ENCODE measurements at places on chromosomes 7 and 10.

GRCh38 chr10:77768039-77768438 is 130.4 kb upstream of the KCNMA1 start:
- no peak for DNase-seq

- no peak for DNase-seq
Measured at GRCh38 chr10:99828464-99828863, 46.0 kb downstream of the ABCC2 start.

GRCh38 chr7:92253251-92253650 is 7.5 kb downstream of the ANKIB1 start:
- DNase-seq = no peak

- no peak for DNase-seq
Measured at GRCh38 chr7:141161550-141162535, 88.0 kb downstream of the TMEM178B start.

DNA sequence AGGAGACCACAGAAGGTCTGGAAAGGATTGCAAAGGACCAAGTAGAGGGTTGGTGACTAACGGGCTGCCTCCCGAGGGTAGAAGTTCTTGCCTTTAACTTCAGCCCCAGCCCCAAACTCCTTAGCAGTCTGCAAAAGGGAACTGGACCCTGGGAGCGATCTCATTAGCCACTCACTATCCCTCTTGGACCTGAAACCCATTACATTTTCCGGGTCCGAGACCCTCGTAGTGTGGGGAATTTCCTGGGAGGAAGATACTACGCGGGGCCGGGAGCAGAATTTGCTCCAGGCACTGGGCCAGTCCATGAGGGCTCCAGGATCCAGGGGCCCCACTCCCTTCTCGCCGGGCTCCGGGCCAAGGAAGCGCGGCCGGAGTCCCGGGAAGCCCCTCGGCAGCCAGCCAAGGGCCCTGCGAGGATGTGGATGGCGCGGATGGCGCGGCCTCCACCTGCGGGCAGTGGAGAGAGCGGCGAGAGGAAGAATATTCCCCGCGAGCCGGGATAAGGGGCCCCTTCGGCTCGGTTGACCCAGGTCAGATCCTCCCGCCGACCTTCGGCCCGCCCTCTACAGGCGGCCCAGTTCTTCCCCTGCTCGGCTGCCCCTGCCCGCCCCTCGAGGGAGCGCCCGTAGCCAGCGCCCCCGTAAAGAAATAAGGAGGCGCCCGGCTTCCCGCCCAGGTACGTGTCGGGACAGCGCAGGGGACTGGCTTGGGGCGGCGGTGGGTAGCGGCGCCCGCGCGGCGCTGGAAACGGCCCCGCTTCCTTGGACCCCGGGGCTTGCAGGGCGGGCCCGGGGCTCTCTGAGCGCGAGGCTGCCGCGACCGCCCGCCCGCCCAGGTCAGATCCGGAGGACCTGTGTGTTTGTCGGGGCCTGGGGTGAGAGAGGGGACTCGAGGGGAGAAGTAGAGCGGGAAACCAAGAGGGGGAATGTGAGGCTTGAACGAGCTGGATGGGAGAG is at the start of gene MYO3A:
MYO3A (plus strand) TSS at position 577 of the 956 bp plus-strand sequence. CDS start 17,882 bp downstream, outside the sequence.
- no peak for DNase-seq

DNA sequence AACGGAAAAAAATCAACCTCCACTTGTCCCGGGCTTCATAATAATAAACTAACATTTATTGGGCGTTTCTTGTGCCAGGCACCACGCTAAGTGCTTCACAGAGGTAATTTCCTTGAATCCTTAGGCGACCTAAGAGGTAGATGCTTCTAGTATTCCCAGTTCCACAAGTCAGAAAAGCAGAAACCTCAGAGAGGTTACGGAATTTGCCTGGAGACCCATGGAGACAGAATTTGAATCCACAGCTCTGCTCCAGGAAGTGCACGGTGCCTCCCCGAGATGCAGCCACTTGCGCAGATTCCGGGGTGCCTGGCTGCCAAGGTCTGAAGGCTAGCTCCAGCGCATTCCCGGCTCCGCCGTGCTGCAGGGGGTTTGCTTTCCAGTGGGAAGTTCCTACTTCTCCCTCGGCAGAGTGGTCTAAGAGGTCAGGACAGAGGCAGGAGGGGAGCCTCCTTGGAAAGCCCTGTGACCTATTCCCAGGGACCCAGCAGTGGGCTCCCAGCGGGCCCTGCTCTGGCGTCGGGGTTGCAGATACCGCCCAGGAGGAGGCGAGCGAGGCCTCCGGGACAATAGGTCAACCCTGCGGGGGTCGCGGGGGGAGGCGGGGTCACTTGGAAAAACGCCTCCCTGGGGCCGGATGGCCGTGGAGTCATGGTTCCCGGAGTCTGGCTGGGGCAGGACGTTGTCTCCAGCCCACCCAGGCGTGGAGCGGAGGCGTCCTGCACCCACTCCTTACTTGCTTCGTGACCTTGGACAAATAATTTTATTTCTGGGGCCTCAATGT is 10.1 kb upstream of the NKX2-3 start:
- DNase-seq = no peak

DNA sequence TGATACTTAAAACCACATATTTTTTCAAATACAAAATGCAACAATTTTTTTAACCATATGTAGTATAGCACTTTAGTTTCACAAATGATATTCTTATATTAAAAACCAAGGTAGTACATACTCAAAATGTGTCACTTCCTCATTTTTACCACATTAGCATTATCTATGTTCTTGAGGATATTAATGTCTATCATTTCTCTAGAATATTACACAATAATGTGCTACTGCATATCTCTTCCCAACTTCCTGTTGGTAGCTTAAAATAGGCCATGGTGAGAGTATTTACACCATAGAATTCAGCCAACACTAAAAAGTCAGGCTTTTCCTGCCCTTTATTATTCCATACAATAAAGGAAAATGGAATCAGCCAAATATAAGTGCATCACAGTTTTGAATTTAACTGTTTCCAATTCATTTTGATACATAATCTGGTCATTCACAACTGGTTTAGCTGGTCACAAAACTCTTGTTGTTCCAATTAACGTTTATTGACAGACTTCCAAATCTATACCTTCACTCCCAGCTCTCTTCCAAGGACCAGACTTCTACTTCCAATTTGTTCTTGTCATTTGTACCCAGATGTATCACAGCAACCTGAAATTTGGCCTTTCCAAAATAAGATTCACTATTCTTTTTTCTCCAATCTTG is 20.0 kb upstream of the LRRC17 start:
- no peak for DNase-seq

DNA sequence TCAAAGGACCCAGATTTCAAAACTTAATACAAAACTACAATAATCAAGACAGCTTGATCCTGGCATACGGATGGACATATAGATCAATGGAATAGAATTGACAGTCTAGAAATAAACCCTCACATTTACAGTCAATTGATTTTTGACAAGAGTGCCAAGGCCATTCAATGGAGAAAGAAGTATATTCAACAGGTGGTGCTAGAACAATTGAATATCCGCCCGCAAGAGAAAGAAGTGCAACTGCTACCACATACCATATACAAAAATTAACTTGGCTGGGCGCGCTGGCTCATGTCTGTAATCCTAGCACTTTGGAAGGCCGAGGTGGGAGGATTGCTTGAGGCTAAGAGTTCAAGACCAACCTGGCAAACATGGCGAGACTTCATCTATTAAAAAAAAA is 23.2 kb upstream of the CCL24 start:
- no peak for DNase-seq

GRCh38 chr7:99380823-99381663 is 6.5 kb downstream of the ARPC1B start:
- no peak for DNase-seq

DNA sequence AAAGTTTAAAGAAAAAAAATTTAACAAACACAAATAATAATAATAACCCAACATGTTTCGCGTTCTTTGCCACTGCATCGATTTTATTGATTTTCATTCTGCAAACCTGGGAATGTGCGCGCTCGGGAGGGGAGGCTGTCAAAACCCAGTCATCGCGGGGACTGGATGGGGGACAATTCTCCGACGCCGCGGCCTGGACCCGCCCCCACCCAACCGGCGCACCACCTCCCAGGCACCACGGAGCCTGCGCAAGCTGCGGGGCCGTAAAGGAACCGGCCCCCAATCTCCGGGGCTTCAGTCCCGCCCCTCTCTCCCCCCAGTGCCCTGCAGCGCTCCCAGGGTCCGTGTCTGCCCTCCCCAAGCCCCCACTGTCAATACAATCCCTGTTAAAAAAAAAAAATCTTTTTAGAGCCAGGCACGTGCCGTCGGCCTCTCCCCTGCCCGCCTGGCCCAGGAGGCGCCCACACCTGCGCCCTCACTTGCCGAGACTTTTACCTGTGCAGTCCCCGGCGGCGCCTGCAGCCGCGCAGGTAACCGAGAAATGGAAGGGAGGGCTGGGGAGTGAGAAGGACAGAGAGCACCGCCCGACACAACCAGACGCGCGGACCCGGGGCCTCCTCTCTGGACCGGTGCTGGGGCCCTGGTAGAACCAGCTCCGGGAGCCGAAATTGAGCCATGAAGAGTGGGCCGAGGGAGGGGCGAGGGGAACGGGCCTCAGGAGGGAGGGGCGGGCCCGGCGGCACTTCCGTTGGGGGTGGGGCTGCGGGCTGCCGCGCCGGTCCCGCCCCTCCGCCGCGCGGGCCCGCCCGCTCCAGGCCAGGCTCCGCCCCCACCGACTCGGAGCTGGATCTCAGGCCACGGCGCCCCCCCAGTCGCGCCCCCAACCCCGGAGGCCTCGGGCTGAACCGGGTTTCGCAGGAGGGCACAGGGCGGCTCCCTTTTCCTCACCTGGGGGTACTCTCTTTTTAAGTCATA is 7.6 kb upstream of the ZNF503 start:
- no peak for DNase-seq

GRCh38 chr10:122643931-122644534 is 55.6 kb downstream of the C10orf120 start:
- no peak for DNase-seq

GRCh38 chr10:45239642-45240041 is 75.8 kb downstream of the OR13A1 start:
- peak; percentile 33 for DNase-seq

DNA sequence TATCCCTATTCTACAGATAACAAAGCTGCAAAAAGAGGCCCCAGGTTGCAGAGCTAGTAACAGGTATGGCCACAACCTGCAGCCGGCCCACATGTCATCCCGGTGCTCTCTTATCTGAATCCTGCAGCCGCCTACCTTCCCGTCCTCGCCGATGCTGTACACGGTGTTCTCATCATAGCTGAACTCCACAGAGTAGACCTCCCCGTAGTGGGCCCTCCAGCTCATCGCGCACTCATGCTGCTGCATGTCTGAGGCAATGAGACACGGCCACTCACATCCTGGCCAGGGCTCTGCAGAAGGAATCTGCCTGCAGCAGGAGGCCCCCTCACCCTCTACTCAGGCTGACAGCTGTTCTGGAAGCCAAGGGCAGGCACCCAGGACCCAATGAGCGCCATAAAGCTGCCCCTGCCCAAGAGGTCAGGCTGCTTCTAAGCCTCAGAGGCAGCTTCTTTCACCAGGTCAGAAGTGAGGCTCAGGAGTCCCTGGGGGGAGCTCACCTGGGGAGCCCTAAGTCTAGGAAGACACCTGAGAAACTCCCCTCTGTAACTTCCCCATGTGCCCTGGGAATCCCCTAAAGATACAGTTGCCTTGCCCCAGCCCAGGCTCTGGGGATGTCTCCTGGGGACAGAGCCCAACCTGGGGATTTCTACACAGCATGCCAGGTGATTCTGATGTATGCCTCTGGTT is 17.9 kb upstream of the CYREN start:
- no peak for DNase-seq

DNA sequence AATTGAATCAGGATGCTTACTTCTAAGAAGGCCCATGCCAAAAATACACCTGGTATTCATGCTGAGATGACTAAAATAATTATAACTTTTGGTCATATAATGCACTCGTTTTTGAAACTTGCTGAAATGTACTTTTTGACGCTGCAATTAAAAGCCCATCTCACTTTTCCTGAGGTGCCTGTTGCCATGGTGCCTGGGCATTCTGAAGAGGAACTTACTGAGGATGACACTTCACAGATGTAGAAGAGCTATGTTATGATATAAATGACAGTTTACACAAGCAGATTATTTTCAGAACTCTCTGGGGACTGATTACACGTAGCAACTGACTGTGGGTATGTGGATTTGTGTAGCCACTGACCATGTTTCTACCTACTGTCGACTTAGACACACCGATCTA is 182.4 kb downstream of the TPK1 start:
- no peak for DNase-seq

DNA sequence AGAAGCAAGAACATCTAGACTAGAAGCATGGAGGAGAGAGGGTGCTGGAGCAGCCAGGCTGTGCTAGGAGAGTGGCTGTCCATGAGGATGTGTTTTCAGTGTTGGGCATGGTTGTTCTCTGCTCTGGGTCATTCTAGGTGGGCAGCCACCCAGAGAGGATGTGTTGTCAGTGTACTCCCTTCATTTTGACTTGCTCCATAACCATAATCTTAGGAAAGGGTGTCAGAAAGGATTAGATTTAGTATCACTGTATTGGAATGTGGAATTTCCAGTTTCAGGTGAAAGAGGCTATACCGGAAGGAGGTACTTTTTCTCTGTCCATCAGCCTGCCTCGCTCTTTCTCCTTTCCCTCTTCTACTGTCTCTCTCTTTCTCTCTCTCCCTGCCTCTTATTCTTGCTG is 474.5 kb upstream of the PODXL start:
- DNase-seq = no peak

GRCh38 chr7:134870781-134871180 is 91.3 kb downstream of the CALD1 start:
- DNase-seq = no peak

DNA sequence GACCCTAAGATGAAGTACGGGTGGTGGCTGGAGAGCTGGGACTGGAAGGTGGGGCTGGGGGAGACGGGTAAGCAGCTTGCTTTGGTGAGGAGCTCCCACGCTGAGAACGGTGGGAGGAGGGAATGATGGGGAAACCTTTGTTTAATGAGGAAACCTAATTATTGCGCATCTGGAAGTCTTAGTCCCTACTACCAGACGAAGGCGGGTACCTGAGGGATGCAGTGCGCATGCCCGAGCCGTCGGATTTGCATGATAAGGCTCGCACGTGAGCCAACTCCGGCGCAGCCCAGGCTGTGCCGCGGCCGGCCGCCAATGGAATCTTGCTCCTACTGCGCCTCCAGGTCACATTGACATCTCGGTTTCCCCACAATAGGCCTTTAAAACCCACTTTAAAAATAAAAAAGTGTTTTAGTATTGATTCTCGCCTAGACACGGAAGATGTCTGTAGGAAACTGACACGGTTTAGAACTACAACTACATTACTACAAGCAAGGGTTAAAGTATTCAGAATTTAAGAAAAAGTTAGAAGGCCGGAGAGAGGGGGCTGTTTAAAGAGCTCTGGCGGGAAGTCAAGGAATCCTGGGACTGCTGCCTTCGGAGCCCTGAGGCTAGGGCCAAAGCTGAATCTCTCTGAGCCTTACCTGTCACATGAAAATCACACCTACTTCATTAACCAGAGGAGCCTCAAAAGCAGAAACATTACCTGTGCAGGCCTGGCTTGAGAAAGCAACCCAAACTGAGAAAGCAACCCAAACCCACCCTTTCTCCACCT is 12.1 kb upstream of the DLX6 start:
- DNase-seq = no peak

Data from astrocyte (in vitro differentiated cells and primary cell).